ENCODE measurements at places on chromosomes 7 and 10.

GRCh38 chr10:43945094-43945730 lies 296.5 kb upstream of the ZNF32 start:
- no peak for DNase-seq

- DNase-seq: no peak
Observed at GRCh38 chr10:97729014-97729413, 7.9 kb upstream of the ZFYVE27 start.

DNA sequence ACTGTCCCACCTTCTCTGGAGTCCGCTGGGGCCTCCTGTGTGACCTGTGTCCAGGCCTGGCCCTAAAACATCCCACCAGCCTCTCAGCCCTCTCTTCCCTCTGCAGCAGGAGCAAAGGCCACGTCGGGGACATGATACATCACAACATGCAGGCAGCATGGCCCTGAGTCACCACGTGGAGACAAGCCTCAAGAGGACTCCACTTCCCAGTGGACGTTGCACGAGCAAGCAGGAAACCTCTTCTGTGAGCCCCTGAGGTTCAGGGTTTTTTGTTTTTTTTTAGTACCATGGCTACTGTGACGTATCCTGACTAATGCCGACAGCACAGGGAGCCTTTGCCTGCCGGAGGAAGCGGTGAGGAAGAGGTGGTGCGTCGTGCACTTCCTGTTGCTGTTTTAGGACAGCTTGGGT lies 165.9 kb downstream of the DNAJB6 start:
- peak; percentile 38 for DNase-seq

- no peak for DNase-seq
Observed at GRCh38 chr7:33901199-33901598, 4.1 kb upstream of the BMPER start.

DNA sequence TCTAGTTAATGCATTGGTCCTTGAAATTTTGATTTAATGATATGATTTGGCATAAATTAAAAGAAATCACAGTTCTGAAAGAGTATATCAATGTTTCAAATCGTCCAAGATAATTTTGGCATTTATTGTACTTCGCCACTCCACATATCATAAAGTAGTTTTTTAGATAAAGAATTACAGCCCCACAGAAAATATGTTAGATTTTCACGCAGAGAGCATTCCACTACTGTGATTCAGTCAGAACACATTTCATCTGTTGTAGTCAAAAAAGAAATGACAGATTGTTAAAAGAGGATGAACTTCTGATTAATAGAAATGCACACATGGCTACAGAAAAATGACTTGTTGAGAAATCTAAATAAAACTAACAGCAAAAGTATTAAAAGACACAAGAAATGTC lies 1063.5 kb upstream of the LRRN3 start:
- no peak for DNase-seq

- DNase-seq: no peak
Observed at GRCh38 chr10:26832960-26833359, 27.8 kb downstream of the ABI1 start.
